ENCODE measurements at places on chromosomes 5 and 9.

- no peak for DNase-seq
Observed at GRCh38 chr5:31427013-31427723, 104.7 kb downstream of the DROSHA start.

- no peak for DNase-seq
Observed at GRCh38 chr9:119881898-119882297, 512.7 kb upstream of the BRINP1 start.

- no peak for DNase-seq
Observed at GRCh38 chr9:892123-892522, 50.6 kb downstream of the DMRT1 start.

DNA sequence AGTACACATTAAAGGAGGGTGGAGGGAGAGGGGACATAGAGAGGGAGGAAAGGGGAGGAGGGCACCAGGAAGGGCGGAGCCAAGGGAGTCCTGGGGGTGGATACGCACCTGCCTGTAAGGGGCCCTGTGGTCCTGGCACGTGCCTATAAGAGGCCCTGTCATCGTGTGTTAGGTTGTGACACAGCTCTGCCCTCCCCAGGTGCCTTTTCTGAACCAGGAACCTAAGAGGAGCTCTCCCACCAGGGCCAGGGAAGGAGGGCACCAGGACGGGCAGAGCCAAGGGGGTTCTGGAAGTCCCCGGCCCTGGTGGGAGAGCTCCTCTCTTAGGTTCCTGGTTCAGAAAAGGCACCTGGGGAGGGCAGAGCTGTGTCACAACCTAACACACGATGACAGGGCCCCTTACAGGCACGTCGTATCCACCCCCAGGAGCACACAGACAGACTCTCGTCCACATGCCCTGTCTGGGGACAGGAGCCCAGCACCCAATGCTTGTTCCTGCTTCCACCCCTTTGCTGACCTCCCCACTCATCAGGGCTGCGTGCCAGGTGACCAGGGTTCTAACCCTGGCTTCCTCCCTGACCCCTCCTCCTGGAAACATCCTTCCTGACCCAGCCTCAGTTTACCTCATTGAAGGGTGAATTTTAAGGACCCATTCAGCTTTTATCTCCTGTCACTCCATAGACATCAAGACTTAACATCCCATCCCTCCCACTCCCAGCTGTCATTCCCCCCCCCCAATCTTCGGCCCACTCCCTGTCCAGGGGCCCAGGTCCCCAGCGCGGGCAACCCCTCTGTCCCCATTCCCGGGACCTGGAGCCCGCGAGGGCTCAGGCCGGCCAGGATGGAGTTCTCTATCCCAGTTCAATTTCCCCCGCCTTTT lies 12.9 kb upstream of the OLFM1 start:
- no peak for DNase-seq

DNA sequence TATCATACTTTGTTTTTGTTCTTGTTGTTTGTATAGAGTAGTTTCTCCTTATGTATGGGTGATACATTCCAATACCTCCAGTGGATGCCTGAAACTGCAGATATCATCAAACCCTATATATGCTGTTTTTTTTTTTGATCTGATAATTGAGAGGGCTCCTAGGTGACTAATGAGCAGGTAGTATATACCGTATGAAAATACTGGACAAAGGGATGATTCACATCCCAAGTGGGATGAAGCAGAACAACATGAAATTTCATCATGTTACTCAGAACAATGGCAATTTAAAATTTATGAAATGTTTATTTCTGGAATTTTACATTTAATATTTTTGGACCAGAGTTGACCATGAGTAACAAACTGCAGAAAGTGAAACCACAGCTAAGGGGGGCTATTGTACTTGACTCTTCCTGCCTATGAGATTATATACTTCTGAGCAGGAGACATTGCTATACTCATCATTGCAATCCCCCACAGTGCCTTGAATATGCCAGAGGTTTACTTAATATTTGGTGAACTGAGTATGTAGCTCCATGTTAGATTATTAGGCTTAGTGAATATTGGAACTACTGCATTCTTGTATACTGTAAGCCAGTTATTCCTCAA lies 258.7 kb upstream of the FBXL7 start:
- DNase-seq, result no peak

Data from progenitor cell of endocrine pancreas (in vitro differentiated cells).